Neural progenitor cell (in vitro differentiated cells): ENCODE measurements at places on chromosomes 16 and 17.

DNA sequence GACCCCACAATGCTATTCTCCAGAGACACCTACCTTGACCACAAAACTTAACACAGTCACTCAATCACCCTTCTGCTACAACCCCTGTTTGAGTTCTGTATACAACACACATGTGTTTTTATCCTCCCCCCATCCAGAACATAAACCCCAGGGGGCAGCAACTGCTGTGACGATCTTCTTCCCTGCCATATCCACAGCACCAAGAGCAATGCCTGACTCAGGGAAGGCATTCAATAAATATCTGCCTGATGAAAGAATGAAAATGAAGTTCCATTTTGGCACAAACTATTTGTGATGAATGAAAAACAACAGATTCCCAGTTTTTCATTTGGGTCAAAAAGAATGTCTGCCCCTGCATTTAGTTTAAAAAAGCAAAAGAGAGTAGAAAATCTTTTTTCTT is 27.0 kb downstream of the ASIC2 start:
- DNase-seq = no peak

GRCh38 chr17:75633486-75634375 is 497 bp downstream of the SMIM5 start:
- DNase-seq = peak; percentile 95

DNA sequence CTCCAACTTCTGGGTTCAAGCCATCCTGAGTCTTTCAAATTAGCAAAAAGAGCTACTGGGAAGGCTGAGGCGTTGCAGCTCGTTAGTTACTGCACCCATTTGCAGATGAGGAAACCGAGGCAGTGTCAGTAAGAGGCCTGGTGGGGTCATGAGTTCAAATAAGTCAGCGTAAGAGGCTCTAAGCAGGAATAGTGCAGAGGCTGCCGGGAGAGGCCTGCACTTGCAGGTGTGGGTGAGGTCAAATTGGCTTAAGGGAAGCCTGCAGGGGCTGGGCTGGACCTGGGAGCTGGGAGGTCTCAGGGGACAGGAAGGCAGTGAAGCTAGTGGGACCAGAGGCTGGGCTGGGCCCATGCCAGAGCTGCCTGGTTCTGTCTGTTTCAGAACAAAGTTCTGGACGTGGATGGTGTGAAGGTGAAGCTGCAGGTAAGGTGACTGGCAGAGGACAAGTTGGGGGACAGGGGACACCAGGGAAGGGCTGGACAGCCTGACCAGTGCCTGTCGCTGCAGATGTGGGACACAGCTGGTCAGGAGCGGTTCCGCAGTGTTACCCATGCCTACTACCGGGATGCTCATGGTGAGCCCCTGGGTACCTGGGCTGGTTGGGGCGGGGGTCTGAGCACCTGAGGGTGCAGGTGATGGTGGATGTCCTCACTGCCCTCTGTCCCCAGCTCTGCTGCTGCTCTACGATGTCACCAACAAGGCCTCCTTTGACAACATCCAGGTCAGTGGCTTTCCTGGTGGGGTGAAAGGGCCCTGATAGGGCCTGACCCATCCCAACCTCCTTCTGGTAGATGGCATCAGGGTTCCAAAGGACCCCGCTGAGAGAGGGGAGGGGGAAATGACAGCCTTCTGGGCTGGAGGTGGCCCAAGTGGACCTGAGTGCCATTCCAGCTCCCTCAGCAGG is 3.0 kb downstream of the RAB26 start:
- DNase-seq = no peak

- DNase-seq = no peak
Measured at GRCh38 chr16:2787961-2788360, 601 bp upstream of the PRSS33 start.

DNA sequence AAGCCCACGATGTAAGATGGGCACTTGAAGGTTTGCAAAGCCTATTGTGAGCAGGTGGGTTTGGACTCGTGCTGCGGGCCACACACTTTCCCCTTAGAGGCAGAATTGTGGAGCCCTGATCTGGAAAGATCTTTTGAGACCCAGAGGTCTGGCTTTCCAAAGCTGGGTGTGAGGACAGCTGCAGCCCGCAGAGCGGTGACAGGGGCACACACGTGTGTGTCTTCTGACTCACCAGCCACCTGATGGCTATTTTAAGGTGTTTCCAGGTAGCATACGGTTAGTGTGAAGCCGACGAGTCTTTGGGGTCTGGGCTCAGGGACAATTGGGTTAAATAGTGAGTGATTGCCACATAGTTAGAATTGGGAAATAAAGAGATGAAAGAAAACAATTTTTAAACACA is 108.9 kb upstream of the GSE1 start:
- no peak for DNase-seq

DNA sequence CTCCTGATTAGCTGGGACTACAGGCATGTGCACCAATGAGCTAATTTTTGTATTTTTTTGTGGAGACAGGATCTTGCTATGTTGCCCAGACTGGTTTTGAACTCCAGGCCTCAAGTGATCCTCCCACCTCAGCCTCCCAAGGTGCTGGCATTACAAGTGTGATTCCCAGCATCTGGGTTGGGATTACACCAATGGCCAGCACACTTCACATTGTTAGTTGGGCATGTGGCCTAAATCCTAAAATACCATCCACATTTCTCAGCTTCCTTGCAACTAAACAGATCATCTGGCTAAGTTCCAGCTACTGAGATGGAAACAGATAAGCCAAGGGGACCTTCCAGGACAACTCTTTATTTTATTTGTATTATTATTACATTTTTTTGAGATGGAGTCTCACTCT is 9.9 kb downstream of the RABEP2 start:
- no peak for DNase-seq

DNA sequence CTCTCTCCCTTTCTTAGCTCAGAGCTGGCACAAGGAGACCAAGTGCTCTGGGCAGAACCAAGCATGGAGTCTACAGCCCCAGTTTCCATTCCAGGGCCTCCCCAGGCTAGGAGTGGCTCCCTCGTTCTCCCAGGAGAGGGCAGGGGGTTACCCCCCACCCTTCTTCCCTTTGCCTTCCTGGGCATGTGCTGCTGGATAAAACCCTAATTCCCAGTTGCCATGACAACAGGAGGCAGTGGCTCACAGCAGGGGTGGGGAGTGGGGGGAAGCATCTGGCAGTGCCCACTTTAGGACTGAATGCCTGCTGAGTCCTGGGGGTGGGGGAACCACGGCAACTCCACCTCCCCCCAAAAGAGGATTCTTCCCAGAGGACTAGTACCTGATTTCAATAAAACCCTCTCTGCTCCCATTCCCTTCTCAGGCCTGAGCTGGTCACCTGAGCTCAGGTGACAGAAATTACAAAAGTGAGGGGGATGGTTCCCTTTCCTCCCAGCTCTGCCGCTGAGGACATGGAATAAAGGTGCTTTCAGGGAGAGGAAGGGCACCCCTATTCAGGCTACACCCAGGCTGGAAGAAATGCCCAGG is 1.8 kb downstream of the MPP2 start:
- DNase-seq = peak; percentile 81
